ENCODE measurements at places on chromosomes 1 and 21. TPM values are rescaled to one million over a fixed set of nuclear protein-coding genes. Genes with fewer than 3 reads are reported as not detected.

Gene PTPN22
- 0.99 TPM for total RNA-seq

Gene RGS8
- not detected for total RNA-seq

Gene LRRC3
- total RNA-seq: 0.45 TPM

Gene NMNAT2
- 0.49 TPM for total RNA-seq

Gene OR2T27
- total RNA-seq: not detected

Gene GNG4
- total RNA-seq: not detected

Gene EFNA4
- 5.3 TPM for total RNA-seq

Gene COL6A1
- total RNA-seq: 1,082 TPM

Gene PRAMEF12
- total RNA-seq: not detected

Gene ADGRL4
- total RNA-seq: 139 TPM

Gene UBE2U
- not detected for total RNA-seq

Gene SLC30A1
- total RNA-seq: 37.2 TPM

Gene PLA2G5
- 0.36 TPM for total RNA-seq

Gene CAMSAP2
- total RNA-seq: 57.5 TPM

Gene HTR6
- total RNA-seq: 0.09 TPM

Gene CD5L
- not detected for total RNA-seq

Gene BSDC1
- total RNA-seq: 52.3 TPM

Gene PEAR1
- total RNA-seq: 10.8 TPM

Gene CYP4Z1
- total RNA-seq: not detected

Gene C1orf94
- not detected for total RNA-seq

Gene S100A7
- total RNA-seq: not detected

Gene ESPN
- not detected for total RNA-seq

Gene NRIP1
- 33.6 TPM for total RNA-seq

Gene GPR25
- total RNA-seq: not detected

Gene BSND
- not detected for total RNA-seq

Gene NFASC
- 25.9 TPM for total RNA-seq

Gene NTRK1
- 0.09 TPM for total RNA-seq

Gene FCRLA
- not detected for total RNA-seq

Gene PDZK1IP1
- not detected for total RNA-seq

Gene SFN
- total RNA-seq: not detected

Gene FOXO6
- not detected for total RNA-seq

Gene SAMD11
- total RNA-seq: 1.6 TPM

Gene CELA2A
- total RNA-seq: not detected

Gene PTAFR
- total RNA-seq: 0.65 TPM

Gene NEGR1
- 20.7 TPM for total RNA-seq

Gene MIXL1
- not detected for total RNA-seq

Gene ANGPTL3
- total RNA-seq: under 0.01 TPM

Gene S100A14
- total RNA-seq: 0.18 TPM

Gene ALX3
- not detected for total RNA-seq

Gene ITLN2
- total RNA-seq: 3.8 TPM

Data from fibroblast of the aortic adventitia (primary cell).